ENCODE measurements at places on chromosomes 6 and 20.

DNA sequence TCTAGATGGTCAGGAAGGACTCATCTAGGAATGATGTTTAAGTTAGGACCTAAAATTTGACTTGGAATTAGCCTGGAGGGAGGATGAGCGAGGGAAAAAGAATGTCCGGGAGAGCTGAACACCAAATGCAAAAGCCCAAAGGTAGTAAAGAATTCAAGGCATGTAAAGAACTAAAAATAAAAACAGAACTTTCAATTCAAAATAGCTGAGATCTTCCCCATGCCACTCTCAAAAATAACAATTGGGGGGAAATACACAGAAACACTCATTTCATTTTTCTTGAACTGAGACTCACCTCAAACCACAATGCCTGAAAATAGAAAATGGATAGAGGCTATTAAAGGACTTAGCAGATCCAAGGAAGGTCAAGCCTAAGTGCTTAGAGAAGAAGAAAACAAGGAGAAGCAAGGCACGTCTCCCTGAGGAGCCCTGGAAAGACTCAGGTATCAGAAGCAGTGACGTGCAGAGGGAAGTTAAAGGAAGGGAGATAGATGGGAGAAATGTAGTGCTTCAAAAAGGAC, 10.4 kb downstream of the PXT1 start:
- DNase-seq: peak; percentile 68

DNA sequence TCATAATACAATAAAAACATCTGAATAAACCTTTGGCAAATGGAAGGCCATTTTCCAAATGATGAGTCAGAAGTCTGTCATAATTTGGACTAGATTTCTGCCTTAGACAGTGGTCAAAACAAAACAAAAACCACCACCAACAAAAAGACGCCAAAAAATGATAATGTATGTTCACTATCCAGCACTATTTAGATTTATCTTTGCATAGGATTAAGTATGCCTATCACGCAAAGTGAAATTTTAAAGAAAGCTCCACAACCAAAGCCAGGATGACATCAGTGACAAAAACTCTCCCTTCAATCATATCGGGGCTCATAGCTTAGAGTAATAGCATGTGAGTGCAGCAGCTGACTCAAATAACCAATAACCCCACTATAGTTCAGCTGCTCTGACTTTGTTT, 201.9 kb downstream of the MOXD1 start:
- peak; percentile 81 for DNase-seq

DNA sequence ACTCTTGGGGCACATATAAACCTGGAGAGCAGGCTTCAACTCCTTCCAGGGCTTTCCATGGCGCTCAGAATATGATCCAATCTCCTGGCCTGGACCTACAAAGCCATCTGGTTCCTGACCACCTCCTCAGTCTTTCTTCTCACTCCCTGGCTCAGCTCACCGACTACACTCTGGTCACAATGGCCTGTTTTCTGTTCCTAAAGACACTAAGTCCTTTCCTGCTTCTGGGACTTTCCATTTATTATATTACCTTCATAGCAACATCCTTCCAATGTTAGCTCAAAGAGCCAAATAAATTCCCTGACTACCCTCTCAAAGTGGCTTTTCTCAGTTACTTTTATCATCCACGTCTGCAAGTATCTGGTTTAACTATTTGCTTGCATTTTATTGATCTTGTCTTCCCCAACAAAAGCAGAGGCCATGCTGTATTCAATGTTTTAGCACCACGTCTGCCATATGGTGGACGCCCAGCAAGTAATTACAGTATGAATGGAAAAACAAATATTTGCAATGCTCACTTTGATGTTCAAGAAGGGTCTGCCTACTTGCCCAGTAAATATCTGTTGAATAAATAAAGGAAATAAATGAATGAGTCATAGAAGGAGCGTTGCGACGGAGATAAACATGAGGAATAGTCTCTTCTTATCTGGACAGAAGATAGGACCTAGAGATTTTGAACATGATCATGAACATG, 328.4 kb downstream of the ESR1 start:
- DNase-seq: no peak

DNA sequence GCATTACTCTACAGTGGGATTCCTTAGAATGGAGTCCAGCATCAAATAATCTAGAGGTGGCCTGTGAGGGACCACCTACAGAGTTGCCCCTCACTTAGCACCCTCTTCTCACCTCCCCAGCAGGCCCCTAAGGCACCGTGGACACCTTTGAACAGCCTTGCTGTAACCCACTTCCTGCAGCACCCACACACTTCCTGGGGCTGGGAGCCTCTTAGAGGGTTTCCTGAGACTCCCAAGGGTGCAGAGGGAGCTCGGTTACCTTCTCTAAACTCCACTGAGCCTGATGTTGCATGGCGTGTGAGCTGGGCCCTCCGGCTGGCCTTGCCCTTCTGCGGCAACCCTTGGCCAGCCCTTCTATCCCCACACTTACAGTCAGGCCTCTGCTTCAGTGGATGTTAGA, 7.3 kb upstream of the SIRPG start:
- DNase-seq: no peak

DNA sequence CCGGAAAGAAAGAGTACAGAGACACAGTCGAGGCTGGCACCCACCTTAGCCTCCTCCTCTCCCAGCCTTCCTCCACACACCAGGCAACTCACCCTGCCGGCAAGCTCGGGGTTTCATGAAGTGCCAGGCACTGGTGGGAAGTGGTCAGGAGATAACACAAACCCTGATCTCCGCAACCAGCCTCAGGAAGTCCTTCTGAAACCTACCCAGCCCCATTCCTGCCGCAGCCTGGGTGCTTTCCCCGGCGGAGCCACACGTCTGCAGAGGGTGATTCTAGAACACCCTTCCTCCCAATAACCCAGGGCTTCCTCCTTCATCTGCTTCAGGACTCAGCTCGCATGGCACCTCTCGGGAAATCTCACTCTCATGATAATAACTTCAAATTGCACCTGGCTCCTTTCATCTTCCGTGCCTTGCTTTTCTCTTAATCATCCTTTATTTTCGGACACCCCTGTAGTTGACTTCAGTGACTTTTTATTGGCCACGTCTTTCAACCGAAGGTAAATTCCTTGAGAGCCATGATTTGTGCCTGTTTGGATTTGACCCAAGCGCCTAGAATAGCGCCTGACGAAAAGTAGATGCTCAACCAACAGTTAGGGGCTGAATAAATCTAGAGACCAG, 8.7 kb upstream of the HLA-E start:
- peak; percentile 30 for DNase-seq

DNA sequence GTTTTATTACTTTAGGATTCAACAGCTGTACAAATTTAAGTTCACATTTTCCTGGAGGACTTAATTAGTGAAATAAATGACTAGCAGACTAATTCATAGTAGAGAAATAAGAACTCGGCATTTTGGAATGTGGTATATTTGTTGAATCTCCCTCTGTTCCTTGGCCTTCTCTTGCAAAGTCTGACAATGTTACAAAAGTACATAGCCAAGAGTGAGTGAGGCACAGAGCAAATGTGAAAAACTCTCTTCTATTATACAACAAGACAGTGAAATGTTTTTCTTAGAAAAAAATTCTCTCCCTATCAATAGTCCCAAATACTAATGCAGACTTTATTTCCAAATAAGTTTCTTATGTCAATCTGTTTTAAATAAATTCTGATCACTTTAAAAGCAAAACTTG, 44.2 kb upstream of the TCF21 start:
- DNase-seq: no peak

DNA sequence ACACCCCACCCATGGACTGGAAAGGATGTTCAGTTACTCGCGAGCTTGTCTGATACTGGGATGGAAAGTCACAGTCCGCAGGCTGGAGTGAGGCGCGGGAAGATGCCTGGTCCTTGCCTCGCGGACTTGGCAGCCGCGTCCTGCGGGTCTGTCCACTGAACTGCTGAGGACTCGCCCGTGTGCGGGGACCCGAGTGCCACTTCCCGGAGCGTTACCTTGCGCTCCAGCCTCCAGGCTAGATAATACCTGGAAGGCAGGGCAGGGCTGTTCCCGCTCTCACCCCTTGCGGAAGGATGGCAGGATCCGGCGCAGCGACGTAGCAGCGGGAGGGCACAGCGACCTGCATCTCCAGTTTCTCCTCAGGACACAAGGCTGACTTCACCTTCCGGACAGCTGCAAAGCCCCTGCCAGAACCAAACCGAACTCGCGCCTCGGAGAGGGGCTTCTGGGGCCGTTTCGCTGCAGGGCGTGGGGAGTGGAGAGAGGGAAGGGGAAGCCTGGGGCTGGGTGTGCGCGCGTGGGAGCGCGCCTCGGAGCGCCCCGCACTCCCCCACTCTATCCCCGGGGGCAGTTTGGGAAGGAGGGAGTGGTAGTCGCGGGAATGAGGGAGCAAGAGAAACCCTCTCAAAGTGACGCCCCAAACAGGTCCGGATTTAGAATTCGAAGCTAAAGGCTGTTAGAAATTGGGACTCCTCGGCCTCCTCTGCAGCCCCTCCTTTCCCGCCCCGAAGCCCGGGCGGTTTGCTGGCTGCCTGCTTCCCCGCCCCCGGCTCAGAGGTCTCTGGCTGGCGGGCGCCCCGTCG, at the start of gene KCNQ5:
TSS of gene KCNQ5 (plus strand) at position 774 of the 803 bp plus-strand sequence.
- peak; percentile 57 for DNase-seq

DNA sequence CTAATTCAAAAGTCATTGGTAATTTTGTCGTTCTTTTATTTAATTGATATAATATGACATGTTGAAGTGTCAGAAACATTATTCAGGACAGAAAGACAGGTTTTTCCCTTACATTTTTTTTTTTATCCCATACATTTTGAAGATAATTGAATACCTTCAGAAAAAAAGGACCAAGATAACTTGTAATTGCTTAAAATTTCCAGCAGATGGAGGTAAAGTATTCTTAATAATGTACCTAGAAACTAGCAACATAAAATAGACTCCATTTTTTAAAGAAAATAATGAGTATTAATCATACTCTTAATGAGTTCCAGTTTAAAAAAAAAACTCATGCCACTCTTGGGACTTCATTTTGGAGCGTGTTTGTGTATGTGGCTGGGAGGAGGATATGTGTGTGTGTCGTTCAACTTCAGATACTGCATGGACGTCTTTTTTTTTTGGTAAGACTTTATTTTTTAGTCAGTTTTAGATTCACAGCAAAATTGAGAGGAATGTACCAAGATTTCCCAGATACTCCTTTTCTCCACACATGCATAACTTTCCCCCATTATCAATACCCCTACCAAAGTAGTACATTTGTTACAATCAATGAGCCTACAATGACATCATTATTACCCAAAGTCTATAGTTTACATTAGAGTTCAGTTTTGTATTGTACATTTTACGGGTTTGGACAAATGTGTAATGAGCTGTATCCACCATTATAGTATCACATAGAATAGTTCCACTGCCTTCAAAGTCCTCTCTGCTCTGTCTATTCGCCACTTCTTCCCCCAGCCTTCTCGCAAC, 79.4 kb downstream of the ROS1 start:
- peak; percentile 69 for DNase-seq

DNA sequence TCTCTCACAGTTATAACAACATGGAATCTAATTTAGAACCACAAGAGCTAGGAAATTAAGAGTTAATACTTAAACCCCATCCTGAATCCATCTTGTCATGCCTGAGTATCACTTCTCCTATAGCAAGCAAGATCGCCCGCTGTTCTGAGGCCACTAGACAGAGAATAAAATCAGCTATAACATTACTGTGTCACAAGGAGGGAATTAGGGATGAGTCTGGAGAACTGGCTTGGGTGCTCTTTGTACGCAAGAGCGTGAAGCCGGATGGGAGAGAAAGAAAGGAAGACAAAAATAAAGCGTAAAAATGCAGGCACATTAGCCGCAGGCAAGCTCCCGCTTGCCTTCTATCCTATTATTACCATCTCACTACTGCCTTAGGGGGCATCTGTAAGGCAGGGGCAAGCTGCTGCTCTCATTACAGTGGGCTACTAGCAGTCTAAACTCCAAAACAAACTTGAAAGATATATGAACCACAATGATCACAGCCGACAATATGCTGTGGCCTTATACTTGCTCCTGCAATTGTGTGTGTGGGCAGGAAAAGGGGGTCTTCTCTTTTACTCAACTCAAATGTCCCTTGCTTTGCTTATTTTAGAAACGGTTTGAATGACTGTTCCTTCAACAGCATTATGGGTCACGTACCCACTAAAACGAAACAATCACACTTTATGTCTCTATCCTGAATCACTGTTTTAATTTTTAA, 81.9 kb downstream of the GJA10 start:
- DNase-seq: no peak

GRCh38 chr6:56481957-56482356, 160.7 kb downstream of the DST start:
- no peak for DNase-seq
